ENCODE measurements at places on chromosomes 7 and 10. TPM values are rescaled to one million over a fixed set of nuclear protein-coding genes. Genes with fewer than 3 reads are reported as not detected.

The CYP3A4 gene
- total RNA-seq = not detected

The SEMA3D gene
- total RNA-seq = 0.95 TPM

GRCh38 chr10:90161-90560, 41.1 kb upstream of the TUBB8 start:
- no peaks in the 10 kb centered on the region for H3K36me3 ChIP-seq
- no peaks in the 10 kb centered on the region for H3K4me1 ChIP-seq
- H3K27ac ChIP-seq = no peak overlapping the region
- no peak for DNase-seq

DNA sequence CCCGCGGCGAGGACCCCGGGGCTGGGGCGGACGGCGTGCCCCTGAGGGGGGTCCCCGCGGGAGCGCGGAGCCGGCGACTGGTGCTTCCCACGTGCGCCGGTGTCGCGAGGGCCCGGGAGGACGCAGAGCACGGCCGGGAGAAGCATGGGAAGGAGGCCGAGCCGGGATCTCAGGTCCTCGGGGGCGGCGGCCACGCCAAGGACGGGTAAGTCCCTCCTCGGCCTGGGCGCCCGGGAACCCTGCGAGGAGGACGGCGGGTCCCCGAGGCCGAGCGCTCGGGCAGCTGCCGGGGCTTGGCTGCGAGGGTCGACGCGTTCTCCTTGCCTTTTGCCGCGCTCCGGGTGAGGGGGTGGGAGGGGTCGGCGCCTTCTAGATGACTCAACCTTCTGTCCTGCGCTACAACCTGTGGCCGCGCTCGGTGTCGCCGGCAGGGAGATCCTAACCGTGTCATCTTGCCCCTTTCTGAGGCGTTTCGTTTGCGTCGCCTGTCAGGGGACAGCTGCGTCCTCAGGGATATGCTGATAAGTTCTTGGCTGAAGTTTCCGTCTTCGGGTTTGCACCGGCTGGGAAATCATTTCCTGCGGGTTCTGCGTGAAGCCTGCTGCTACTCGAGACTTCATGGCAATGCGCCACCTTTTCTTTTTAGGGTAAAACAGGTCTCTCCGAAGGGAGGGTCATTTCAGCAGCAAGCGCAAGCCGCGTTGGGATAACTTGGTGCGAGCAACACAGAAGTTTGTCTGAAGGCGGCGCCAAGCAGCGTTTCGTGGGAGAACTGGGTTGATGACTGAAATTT, 529 bp downstream of the TASOR2 start:
- no peaks in the 10 kb centered on the region for H3K27me3 ChIP-seq
- H3K27ac ChIP-seq = peak overlapping the region; percentile 32
- DNase-seq = peak; percentile 75
- peak overlapping the region; percentile 96 for H3K4me3 ChIP-seq
- no peaks in the 10 kb centered on the region for H3K36me3 ChIP-seq

DNA sequence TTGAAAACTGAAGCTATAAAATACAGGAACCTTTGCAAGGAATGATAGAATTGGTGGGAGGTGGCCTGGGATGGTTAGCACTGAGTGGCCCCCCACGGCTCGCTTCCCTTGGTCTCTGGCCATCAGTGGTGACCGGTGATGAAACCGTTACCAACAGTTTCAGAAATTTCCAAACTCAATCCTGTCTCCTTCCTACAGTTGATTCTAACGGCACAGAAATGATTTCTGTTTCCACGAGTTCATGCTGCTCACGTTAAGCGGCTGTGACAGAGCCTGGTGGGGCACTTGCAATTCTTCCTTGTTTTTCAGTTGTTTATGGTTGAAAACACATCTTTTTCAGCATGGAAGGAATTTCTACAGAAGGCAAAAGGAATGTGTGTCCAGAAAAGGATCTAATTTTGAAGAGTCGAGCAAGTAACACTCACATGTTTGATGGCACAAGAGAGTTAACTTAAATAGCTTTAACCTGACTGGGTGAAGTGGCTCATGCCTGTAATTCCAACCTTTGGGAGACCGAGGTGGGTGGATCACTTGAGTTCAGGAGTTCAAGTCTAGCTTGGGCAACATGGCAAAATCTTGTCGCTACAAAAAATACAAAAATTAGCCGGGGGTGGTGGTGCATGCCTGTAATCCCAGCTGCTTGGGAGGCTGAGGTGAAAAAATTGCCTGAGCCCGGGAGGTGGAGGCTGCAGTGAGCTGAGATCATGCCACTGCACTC, 100.1 kb downstream of the DNAJB6 start:
- DNase-seq = no peak
- H3K4me1 ChIP-seq = peaks cover 5% of the 10 kb centered on the region
- no peaks in the 10 kb centered on the region for H3K27me3 ChIP-seq
- H3K4me3 ChIP-seq = no peak overlapping the region

GRCh38 chr10:10796774-10797415, 220.8 kb upstream of the CELF2 start:
- no peaks in the 10 kb centered on the region for H3K36me3 ChIP-seq
- DNase-seq = no peak
- peaks cover 16% of the 10 kb centered on the region for H3K4me1 ChIP-seq
- H3K27ac ChIP-seq = no peak overlapping the region
- H3K27me3 ChIP-seq = no peaks in the 10 kb centered on the region

DNA sequence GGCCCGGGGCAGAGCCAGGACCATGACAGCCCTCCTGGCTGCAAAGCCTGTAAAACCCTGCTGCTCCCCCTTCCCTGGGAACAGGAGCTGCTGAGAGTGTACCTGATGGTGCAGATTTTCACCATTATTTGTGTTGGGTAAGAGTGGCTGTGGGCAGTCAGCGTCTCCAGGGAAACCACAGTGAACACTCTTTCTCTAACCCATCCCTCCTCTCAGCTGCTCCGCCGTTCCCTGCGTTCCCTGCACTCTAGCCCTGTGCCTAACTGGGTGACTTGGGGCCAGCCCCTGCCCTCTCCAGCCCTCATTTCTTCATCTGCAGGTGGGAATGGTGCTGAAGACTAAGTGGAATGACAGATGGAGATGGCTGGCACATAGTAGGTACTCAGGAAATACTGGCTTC, 75.9 kb upstream of the PCBD1 start:
- no peaks in the 10 kb centered on the region for H3K27me3 ChIP-seq
- no peaks in the 10 kb centered on the region for H3K4me1 ChIP-seq
- H3K27ac ChIP-seq = no peak overlapping the region
- no peaks in the 10 kb centered on the region for H3K36me3 ChIP-seq

DNA sequence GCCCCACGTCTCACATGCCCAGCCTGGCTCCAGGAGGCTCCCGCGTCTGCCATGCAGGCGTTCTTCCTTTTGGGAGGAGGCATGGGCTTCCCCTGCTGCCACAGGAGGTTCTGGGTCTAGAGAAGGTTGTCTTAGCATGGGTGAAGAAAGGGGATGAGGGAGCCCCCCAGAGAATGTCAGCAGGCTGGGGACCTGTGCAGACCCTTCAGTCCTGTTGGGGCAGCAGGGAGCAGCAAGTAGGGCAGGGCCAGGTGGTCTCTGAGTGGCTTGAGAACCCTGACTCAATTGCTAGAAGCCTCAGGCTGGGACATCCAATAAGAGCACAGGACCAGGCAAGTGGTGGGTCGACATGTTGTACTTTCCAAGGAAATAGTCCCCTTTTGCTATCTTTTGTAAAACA, 34.4 kb upstream of the ADCYAP1R1 start:
- H3K27me3 ChIP-seq = no peaks in the 10 kb centered on the region
- no peak for DNase-seq
- H3K4me3 ChIP-seq = no peak overlapping the region

- H3K27me3 ChIP-seq = no peaks in the 10 kb centered on the region
- no peak for DNase-seq
- H3K4me3 ChIP-seq = no peak overlapping the region
- no peak overlapping the region for H3K27ac ChIP-seq
- no peaks in the 10 kb centered on the region for H3K36me3 ChIP-seq
- H3K4me1 ChIP-seq = no peaks in the 10 kb centered on the region
Measured at GRCh38 chr7:80705130-80705781, 66.8 kb downstream of the CD36 start.

DNA sequence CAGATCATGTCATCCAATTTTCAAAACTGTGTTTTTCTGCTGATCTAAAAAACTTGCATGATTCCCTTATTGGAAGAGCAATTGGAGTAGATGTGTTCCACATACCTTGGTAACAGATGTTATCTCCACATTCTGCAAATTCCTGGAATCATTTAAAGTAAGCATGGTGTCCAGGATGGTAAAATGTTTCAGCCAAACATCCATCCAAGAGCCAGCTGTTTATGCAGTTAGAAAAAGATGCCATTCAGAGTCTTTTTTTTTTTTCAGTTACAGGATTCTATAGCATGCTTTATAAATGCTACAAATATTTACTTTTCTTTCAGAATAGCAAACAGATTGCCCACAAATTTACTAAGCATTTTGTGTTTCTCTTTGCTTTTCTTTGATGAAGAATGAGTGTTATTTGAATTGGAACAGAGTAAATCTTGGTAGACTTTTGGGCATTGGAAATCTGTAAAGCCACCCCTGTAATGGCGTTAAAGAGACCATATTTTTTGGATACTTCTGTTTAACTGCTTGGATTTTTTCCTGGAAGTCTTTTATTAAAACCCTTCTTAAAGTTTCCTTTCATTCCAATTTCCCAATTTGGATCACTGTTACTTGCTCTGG, 149.8 kb downstream of the GNAT3 start:
- no peaks in the 10 kb centered on the region for H3K4me1 ChIP-seq
- no peaks in the 10 kb centered on the region for H3K36me3 ChIP-seq
- H3K27ac ChIP-seq = no peak overlapping the region
- DNase-seq = no peak
- H3K27me3 ChIP-seq = no peaks in the 10 kb centered on the region

- H3K36me3 ChIP-seq = no peaks in the 10 kb centered on the region
- H3K4me1 ChIP-seq = peaks cover 3% of the 10 kb centered on the region
- H3K4me3 ChIP-seq = no peak overlapping the region
Measured at GRCh38 chr7:98398567-98399372, 2.1 kb downstream of the BAIAP2L1 start.

- H3K27ac ChIP-seq = no peak overlapping the region
- no peaks in the 10 kb centered on the region for H3K27me3 ChIP-seq
- no peak overlapping the region for H3K4me3 ChIP-seq
- no peaks in the 10 kb centered on the region for H3K36me3 ChIP-seq
- no peaks in the 10 kb centered on the region for H3K4me1 ChIP-seq
Measured at GRCh38 chr7:46080595-46081159, 159.6 kb upstream of the IGFBP3 start.

Data from ovary (tissue), 10 donors.